ENCODE measurements at places on chromosomes 4 and X.

DNA sequence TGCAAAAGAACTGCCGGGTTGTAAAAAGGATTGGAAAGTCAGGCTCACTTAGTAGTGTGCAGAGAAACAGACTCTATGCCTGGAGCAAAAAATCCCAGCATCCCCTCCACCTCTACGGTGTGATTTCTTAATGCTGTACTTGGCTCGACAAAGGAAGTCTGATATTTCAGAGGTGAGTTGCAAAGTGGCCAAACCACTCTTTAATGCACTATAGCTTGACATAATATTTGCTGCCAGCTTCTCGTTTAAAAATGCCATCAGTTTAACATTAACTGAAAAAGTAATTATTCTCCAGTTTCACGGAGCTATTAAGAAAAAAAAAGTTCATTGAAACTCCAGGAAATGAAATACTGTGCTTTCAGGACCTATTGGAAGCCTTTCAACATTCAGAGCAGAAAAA is 448.3 kb upstream of the ZFP42 start:
- DNase-seq = no peak

DNA sequence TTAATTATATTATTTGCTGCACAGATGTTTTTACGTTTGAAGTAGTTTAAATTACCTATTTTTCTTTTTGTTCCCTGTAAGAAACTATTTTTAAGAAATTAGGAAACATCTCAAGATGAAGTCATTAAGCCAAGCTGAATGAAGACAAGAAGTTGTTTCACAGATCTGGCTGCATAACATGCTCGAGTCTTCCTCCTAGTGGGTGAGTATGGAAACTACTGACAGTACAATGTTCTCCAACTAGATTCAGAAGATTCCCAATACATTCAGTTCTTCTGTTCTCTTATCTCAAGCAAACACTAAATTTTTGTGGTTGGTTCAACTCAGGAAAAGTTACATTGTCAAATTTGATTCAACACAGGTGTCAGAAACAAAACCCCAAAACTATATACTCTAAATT is 256.8 kb upstream of the VCX start:
- no peak for DNase-seq

GRCh38 chr4:88511236-88511635 is 12.3 kb downstream of the PYURF start:
- DNase-seq = no peak

GRCh38 chrX:139889760-139890159 is 43.1 kb downstream of the ATP11C start:
- DNase-seq = no peak

GRCh38 chrX:84760560-84760959 is 243.1 kb upstream of the APOOL start:
- no peak for DNase-seq

DNA sequence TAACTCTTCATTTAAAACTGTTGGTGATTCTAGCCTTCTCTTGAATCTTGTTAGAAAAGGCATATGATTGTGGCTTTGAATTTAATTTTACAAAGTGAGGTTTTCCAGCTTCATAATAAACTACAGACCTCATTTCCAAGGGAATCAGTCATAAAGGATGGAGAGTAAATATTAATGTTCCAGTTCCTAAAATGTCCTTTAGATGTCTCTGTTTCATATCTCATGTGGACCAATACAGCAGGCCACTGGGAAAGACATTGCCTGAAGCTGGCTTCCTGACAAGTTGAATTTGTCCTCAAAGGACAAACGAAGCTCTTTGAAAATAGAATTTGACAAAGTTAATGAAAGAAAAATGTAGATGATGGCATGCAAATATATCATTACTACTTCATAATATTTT is 125.4 kb downstream of the ZNF330 start:
- DNase-seq = no peak

- DNase-seq = no peak
Measured at GRCh38 chr4:147174591-147174990, 228.9 kb upstream of the TTC29 start.
